ENCODE measurements at places on chromosomes 2 and 18.
A peak's percentile ranks its signal among the peaks of the same experiment; 100 is the strongest.

DNA sequence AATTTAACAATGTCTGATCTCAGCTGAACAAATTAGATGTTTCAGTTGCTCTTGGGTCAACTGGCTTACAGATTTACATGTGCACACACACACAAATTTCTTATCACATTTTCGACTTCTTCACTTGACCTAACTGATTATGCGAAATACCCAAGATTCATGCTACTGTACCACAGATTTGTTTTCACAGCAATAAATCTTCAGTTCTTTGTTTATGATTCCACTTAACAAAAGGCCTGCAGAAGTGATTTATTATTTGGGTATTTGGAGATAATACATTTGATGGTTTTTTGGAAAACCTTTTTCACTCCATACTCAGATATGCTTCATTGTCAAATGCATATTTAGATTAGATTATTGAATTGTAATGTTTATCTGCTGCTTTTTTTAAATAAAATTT lies 129.0 kb downstream of the GALNT1 start:
- DNase-seq = no peak

- no peak for DNase-seq
Measured at GRCh38 chr2:63059793-63060471, 9.3 kb downstream of the OTX1 start.

- no peak for DNase-seq
Measured at GRCh38 chr2:217045700-217046475, 186.0 kb upstream of the TNP1 start.

GRCh38 chr2:132419941-132420340 lies 3.3 kb downstream of the GPR39 start:
- no peak for DNase-seq

DNA sequence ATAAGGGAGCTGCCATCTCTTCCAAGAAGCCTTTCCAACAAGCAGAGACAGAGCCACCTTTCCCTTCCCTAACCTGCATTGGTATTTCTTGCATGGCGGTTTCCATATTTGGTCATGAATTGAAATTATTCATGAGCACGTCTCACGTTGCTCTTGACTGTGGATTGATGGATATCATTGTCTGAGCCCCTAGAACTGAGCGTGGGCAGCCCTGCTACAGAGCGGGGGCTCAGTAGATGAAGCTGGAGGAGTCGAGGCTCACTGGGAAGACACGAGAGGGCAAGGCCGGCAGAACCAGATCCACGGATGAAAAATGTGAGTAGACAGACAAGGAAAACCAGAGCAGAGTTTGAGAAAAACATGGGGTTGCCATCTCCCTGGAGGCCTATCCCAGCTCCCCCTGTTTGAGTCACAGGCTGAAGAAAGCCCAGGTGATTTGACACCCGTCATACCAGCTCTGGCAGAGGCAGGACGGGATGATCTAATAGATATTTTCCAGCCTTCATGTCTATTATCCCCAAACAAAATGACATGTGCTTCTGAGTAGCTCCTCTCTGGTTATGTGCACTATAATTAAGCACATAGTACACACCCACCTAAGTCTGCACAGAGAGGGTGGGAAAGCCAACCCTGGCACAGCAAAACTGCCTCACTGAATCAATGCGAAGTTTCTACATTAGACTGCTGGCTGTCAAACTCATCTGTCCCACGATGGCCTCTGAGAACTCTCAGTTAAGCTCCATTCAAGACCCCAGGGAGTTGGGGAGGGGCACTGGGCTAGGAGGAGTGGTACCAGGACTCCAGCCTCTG lies 363.5 kb upstream of the KLHL29 start:
- DNase-seq = no peak

GRCh38 chr2:161919873-161920272 lies 154.1 kb downstream of the DPP4 start:
- DNase-seq = no peak

DNA sequence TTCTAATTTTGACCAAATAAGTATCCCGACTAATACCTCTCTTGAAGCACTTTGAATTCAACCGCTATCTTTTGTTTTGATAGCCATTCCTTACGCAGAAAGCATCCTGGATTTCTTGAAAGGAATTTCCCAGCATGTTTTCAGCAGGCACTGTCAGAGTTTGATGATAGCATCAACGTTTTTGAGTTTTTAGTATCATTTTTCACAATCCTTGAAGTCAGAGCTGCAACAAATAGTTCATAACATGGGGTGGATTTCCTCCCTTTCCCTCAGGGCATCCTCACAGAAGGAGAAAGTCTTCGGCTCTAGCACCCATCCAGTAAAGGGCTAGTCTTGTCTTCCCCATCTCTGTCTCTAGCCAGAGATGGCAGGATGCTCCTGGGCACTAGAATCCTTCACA lies 46.2 kb downstream of the ANKRD44 start:
- DNase-seq = no peak

- DNase-seq = no peak
Measured at GRCh38 chr2:163767097-163767496, 31.3 kb upstream of the FIGN start.

DNA sequence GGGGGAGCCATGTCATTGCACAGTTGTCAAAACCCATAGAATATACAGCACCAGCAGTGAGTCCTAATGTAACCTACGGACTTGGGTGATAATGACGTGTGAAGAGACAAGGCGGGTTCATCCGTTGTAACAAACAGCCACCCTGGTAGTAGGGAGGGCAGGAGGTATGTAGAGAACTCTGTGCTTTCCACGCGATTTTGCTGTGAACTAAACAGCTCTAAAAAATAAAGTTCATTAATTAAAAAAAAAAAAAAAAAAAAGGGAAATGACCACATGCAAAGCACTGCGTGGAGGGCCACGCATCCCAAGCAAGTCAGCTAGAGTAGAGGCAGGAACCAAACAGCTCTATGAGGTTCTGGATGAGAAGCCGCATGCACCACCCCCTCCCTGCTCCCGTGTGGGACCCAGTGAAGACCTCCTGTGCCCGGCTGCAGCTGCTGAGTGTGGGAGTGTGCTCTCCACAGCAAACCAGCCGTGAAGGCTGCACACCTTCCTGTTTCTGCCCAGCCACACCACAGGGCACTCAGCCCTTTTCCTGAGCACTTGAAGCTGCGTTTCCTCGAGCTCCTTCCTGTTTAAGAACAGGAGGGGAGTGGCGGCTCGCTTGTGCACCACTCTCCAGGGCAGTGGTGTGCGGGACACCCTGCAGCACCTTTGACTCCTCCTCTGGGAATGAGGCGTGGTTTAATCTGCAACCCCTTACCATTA lies 65.6 kb downstream of the ODC1 start:
- DNase-seq = no peak

DNA sequence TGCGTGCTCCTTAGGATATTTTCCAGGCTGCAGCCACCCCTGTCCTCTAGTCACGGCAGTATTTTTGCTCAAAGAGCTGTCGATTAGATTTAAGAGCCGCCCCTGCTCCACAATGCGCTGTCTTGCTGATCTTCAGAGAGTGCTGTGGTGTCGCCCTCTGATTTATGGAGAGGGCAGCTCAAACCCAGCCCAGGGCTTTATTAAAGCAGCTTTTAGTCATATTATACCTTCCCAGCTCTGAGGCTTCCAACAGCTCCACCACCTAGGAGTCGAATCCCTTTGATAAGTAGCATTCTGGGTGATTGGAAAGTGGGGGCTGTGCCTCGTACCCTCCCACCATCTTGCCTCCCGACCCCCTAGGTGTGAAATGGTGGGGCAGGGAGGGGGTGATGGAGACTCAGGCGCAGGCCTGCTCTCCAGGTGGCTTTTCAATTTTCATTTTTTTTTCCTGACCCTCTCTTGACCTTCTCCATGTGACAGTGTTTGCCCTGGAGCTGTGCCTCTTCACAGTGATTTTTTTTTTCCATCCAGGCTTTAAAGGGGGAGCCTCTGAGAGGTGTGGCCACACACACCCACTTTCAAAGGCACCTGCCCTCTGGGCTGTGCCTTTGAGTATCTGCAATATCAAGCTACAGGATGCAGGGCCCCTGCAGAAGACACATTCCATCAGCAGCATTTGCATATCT lies 53.1 kb upstream of the NRP2 start:
- DNase-seq = no peak

GRCh38 chr18:34932363-34932762 lies 108.8 kb upstream of the MAPRE2 start:
- DNase-seq = no peak

DNA sequence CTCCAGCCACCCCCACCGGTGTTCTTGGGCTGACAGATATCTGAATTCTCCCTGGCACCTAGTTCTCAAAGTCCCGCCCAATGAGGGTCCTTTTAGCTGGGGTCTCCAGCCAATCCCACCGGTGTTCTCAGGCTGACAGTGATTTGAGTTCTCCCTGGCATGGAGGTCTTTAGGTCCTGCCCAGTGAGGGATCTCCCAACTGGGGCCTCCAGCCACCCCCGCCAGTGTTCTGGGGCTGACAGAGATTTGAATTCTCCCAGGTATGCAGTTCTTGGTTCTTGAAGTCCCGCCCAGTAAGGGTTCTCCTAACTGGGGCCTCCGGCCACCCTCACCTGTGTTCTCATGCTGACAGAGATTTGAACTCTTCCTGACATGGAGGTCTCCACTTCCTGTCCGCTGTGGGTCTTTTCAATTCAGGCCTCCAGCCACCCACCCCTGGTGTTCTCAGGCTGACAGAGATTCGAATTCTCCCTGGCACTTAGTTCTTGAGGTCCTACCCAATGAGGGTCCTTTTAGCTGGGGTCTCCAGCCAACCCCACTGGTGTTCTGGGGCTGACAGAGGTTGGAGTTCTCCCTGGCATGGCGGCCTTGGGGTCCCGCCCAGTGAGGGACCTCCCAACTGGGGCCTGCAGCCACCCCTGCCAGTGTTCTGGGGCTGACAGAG lies 154.6 kb downstream of the ANKRD36 start:
- no peak for DNase-seq

- no peak for DNase-seq
Measured at GRCh38 chr2:153101187-153101586, 377.4 kb downstream of the RPRM start.

GRCh38 chr18:2281086-2281485 lies 290.2 kb downstream of the METTL4 start:
- no peak for DNase-seq

GRCh38 chr18:63487676-63488075 lies 10.9 kb downstream of the SERPINB5 start:
- DNase-seq = no peak

GRCh38 chr2:191394043-191394442 lies 148.8 kb downstream of the MYO1B start:
- no peak for DNase-seq

DNA sequence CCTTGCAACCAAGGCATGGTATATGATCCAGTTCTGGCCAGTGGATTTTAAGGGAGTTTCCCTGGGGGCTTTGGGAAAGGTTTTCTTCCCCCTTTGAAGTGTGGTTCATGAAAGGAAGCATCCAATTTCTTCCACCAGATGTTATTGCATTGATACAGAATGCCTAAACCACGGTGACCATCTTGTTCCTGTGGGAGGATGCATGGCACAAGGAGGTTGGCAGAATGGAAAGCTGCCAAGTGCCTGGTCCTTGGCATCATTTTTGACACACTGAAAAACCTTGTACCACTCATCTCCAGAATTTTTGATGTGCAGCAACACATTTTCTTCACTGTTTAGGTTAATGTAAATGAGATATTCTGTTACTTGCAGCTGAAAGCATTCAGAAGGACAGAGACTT lies 55.2 kb upstream of the CXCR4 start:
- no peak for DNase-seq

- DNase-seq = no peak
Measured at GRCh38 chr2:37997629-37998028, 72.5 kb downstream of the RMDN2 start.

GRCh38 chr18:10086458-10087210 lies 172.8 kb downstream of the VAPA start:
- DNase-seq = peak; percentile 20

GRCh38 chr2:206028101-206028500 lies 57.9 kb downstream of the INO80D start:
- no peak for DNase-seq

GRCh38 chr2:176931588-176932563 lies 280.7 kb upstream of the HNRNPA3 start:
- DNase-seq = peak; percentile 39

- peak; percentile 18 for DNase-seq
Measured at GRCh38 chr2:210363261-210363660, 48.3 kb upstream of the MYL1 start.

DNA sequence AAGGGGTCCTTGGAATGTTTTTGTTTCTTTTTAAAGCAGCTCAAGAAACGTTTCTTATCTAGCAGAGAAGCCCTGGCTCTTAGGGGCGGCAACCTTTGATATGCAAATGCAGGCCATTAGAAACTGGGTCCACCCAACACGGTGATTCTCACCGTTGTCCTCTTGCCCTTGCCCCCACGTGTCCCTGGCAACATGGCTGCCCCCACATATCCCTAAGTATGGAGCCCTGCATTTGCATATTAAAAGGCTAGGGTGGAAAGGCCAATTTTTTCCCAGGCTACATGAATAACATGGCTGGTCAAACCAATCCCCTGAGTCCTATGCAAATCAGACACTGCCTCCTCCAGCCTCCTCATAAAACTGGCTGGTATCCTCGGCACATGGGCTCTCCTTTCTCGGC lies 230.1 kb upstream of the SPOPL start:
- DNase-seq = no peak

- no peak for DNase-seq
Measured at GRCh38 chr2:223086370-223086981, 34.5 kb downstream of the KCNE4 start.

DNA sequence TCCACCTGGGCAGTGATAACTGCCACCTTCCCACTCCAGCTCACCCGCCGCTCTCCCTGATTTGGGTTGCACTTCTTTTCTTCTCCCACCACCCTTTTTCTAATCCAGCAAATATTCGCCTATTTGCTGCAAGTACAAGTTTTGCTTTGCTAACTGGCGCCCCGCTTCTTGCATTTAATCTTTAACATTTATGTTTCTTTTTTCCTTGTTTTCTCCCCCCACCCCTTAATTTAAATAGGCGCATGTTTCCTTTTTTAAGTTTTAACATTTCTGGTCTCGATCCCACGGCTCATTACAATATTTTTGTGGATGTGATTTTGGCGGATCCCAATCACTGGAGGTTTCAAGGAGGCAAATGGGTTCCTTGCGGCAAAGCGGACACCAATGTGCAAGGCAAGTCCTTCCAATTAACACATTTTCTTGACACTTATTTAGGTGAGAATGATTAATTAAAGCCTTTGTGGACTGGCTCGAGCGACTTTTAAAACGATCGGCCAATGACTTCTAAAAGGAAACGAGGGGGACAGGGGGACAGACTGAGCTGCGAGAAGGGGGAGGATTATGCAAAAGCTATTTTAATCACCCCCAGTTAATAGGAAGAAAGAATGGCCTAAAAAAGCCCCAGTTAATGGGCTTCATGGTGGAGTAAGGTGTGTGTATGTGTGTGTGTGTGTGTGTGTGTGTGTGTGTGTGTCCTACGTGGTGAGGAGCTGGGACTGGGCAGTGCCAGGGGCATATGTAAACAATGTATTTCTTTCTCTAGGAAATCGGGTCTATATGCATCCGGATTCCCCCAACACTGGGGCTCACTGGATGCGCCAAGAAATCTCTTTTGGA lies 1.6 kb downstream of the TBR1 start:
- DNase-seq = no peak

DNA sequence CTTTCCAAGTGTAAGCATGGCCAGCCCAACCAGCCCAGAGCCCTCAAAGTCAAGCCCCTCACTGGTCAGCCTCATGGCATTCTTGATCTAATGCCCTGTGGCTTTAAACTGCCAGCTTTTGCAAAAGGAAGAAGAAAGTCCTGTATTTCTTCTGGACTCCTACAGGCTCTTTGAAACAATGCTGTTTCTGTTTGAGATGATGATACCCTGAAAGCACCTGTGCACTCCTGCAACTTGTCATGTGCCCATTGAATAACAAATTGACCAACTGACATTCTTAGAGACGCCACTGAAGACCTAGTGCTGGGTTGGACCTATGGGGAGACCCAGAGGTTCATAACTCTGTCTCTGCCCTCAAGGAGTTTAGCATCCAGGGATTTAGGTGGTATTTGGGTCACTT lies 82.0 kb upstream of the MSH2 start:
- DNase-seq = no peak

GRCh38 chr18:62458868-62459716 lies 63.7 kb upstream of the ZCCHC2 start:
- DNase-seq = no peak
